ENCODE measurements at places on chromosomes 2 and 18. TPM values are rescaled to one million over a fixed set of nuclear protein-coding genes. Genes with fewer than 3 reads are reported as not detected.
A peak's percentile ranks its signal among the peaks of the same experiment; 100 is the strongest.

- no peak for DNase-seq
Measured at GRCh38 chr18:28256166-28256565, 79.2 kb upstream of the CDH2 start.

DNA sequence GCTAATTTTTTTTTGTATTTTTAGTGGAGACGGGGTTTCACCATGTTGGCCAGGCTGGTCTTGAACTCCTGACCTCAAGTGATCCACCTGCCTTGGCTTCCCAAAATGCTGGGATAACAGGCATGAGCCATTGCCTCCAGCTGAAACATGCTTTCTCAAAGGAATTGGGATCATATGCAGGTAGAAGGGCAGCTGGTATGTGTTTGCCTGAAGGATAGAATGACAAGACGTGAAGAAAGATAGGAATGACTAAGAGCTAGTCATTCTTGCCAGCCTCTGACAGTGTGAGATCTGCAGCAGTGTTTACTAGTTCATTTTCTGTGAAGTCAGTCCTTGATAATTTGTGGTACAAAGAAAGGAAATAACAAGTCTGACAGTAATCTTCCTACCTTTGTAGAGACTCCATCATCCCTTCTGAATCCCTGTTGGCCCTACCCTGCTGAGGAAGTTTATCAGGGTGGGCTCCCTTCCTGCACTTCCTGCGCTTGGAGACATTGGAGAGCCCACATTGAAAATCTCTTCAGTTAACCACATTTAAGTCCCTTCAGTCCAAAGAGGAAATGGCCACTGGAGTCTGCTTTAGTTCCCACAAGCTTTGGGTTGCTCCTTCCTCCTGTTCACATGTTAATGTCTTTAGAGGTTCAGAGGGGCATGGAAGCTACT, 14.7 kb downstream of the CFLAR start:
- peak; percentile 36 for DNase-seq

Gene MTERF4
- 23.3 TPM for total RNA-seq

Gene KIAA2012
- total RNA-seq = not detected

Gene CCDC148
- 0.68 TPM for total RNA-seq

- no peak for DNase-seq
Measured at GRCh38 chr2:38294597-38294996, 82.5 kb downstream of the ATL2 start.

- DNase-seq = no peak
Measured at GRCh38 chr18:36745219-36745975, 83.4 kb downstream of the TPGS2 start.

- DNase-seq = no peak
Measured at GRCh38 chr18:58387716-58388115, 241.2 kb downstream of the ALPK2 start.

DNA sequence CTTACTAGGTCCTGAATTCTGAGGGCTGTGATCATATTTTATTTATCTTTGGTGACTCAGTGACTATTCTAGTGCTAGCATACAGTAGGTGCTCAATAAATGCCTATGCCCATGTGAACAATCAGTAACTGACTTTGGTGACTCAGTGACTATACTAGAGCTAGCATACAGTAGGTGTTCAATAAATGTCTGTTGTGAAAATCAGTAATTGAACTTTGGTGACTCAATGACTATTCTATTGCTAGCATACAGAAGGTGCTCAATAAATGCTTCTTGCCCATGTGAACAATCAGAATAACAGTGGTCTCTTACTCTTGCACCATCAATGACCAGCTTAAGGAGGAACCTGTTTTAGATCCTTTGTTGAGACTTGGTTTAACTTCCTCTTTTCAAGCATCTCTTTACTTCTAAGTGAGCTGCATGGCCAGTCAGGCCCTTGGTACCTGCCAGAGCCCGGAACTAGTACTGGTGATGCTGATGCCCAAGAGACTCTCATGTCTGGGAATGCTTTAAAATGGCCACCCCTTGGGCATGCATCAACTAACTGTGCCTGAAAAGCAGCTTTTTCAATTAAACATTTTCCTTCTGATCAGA, 214.9 kb upstream of the SPRED2 start:
- DNase-seq = no peak

- no peak for DNase-seq
Measured at GRCh38 chr18:32378705-32379104, 92.0 kb downstream of the GAREM1 start.

- no peak for DNase-seq
Measured at GRCh38 chr2:241095594-241096290, 6.3 kb downstream of the MTERF4 start.

- DNase-seq = no peak
Measured at GRCh38 chr2:46236006-46236875, 61.0 kb upstream of the EPAS1 start.

Gene EPB41L3
- total RNA-seq = 29.1 TPM

- no peak for DNase-seq
Measured at GRCh38 chr2:190336420-190336819, 7.0 kb upstream of the INPP1 start.

GRCh38 chr2:191152482-191153240, 1.9 kb upstream of the STAT4 start:
- DNase-seq = no peak

GRCh38 chr18:38244480-38244879, 678.9 kb upstream of the CELF4 start:
- DNase-seq = no peak

Data from heart right ventricle (tissue), 16 donors.